ENCODE measurements at places on chromosomes 16 and 17.

- peak; percentile 37 for DNase-seq
Measured at GRCh38 chr16:85718682-85719081, 29.9 kb upstream of the GINS2 start.

GRCh38 chr16:51355195-51355594, 204.1 kb upstream of the SALL1 start:
- DNase-seq, result no peak

GRCh38 chr17:48558057-48558830, 13.3 kb upstream of the HOXB2 start:
- no peak for DNase-seq

DNA sequence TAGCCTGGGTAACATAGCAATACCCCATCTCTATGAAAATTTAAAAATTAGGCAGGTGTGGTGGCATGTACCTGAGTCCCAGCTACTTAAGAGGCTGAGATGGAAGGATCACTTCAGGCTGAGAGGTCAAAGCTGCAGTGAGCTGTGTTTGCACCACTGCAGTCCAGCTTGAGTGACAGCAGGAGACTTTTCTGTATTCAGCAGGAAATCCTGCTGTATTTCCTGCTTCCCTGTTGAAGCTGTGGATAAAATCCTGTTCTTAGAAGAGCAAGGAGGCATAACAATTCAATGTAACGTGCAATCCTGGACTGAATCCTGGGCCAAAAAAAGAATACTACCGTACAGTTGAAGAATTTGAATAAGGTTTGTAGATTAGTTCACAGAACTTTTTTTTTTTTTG, 62.2 kb downstream of the FBXL20 start:
- no peak for DNase-seq

- DNase-seq, result no peak
Measured at GRCh38 chr17:67125924-67126323, 81.6 kb downstream of the CACNG1 start.

- no peak for DNase-seq
Measured at GRCh38 chr17:80431246-80432195, 16.6 kb downstream of the ENDOV start.

GRCh38 chr16:50244504-50245416, 21.6 kb upstream of the ADCY7 start:
- no peak for DNase-seq

GRCh38 chr16:4016005-4016352, 100.3 kb downstream of the ADCY9 start:
- DNase-seq, result no peak

DNA sequence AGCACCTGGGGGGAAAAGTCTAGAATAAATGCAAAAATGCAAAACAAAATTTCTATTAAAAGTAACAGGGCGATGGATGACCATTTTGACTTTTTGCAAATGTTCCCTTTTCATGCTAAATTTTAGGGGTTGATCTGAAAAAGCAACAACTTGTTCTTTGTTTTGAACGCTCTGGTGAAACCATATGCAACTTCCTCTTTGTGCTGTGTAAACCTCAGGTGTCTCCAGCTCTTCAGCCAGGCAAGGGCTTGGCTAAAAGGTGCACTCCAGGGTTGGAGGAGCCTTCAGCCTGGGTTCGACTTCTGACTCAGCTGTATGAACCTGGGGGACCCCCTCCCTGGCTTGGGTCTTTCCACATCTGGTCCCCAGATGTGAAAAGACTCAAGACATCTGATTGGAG, 9.5 kb downstream of the IRF8 start:
- DNase-seq, result no peak

- no peak for DNase-seq
Measured at GRCh38 chr16:53202398-53202797, 147.6 kb downstream of the CHD9 start.

DNA sequence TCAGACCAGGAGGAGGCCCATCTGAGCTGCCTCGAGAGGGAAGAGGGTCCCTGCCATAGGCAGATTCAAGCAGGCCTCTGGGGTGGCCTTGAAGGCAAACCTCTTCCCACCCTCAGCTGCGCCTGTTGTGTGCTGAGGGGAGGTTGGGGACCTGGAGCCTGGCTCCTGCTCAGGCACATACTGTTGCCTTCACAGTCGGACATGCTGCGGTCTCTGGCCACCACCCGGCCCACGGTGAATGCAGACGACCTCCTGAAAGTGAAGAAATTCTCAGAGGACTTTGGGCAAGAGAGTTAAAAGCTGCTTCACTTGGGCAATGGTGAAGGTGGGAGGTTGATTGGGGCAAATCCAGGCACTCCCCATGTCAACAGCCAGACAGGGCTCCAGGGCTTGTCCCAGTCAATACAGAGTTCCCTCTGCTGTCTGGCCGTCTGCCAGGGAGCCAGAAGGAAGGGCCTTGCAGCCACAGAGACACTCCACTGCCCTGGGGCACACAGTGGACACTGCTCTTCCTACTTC, 6.3 kb downstream of the PDF start:
- DNase-seq, result no peak

GRCh38 chr17:58980706-58981481, 125.8 kb downstream of the TRIM37 start:
- no peak for DNase-seq

- peak; percentile 87 for DNase-seq
Measured at GRCh38 chr17:17839791-17840707, 3.3 kb upstream of the SREBF1 start.

- DNase-seq, result no peak
Measured at GRCh38 chr17:79214940-79215604, 140.4 kb downstream of the ENGASE start.

DNA sequence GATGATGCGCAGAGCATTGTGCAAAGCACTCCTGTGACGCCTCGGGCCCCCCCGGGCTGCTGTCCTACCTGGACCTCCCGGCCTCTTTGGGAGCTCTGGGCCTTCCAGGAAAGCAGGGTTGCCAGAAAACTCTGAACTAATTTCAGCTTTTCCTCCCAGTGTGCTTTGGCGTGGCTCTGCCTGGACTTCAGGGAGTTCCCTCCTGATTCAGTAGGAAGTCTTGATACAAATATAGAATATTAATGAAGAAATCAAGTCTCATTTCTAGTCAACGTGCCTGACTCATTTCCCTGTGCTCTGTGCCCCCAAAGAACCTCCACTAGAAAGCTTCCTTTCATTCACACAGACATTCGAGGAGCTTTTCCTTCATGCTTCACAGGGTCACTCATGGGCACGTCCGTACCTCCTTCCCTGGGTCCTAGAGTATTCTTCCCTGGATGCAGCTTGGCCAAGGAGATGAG, 84.0 kb upstream of the NOL11 start:
- no peak for DNase-seq

DNA sequence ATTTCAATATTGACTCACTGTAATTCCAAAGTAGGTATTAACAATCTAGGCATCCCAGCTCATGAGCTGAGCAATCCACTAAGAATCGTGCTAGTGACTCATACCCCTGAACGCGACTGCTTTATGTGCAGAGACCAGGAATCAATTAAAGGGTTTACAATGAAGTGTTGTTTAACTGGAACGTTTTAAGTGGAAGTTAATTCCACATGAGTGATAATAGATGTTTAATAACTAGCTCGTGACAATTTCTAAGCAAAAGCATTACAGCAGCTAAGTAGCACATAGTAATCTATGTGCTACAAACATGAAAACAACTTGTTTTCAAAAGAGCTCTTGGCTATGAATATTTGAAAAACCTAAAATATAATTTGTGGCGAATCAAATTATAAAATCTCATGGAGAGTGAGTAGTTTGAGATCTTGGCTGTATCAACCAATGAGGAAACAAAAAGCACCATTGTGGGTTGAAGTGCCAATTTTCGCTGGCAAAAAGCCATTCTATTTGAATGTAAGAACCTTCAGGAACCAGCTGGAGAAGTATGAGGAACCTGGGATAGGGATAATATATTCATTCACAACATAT, 9.4 kb downstream of the GJC1 start:
- no peak for DNase-seq

DNA sequence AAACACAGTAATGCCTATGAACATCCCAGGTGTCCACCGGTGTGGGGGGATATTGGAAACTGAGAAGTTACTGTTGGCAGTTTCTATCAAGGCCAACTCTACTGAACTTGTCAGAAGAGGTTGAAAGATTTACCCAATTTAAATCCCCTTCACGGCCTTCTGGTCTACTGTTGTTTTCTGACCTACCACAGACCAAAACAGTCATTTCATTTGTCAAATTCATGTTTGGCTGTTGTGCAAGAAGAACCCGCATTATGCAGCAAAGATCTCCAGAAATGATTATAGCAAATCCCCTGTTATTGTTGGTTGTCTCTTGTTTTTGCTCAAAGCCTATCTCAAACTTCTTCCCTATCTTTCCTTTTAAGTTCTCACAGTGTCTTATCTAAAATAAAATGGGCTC, 73.1 kb upstream of the MAF start:
- DNase-seq, result no peak

DNA sequence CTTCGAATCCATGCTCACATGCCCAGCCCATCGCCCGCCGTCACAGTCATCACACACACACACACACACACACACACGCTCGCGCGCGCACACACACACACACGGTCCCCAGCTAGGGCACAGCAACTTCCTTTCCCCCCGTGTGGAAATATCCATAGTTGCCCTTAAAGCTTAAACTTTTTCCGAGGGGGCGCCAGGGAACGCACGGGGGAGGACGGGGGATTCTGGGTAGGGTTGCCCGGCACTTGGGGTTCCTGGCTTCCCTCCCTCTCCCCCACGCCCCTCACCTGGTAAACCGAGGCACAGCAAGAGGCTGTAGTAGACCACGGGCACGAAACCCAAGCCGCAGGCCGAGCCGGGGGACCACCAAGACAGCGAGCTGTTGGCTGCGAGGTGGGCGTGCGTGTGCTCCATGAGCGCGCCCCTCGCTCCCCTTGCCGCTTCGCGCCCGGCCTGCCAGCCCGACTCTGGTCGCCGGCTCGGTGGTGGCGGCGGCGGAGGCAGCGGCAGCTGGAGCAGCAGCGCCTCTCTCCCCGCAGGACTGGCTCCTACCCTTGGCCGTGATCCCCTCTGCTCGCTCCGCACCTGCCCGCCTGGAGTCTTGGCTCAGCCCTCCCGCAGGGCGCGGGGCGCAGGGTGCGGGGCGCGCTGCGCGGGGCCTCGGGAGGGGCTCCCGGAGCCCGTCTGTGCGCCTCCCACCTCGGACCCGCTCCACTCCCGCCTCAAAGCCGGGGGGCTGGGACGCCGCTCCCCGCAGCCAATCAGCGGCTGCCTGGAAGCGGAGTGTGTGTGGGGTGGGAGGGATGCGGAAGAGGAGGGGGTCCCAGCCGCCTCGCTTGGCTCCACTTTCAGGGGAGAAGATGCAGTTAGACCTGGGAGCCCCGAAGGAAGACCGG, at the start of gene GPR139:
GPR139 (minus strand) TSS at position 688 of the 896 bp plus-strand sequence; CDS start at position 414, 274 bp downstream.
- no peak for DNase-seq

DNA sequence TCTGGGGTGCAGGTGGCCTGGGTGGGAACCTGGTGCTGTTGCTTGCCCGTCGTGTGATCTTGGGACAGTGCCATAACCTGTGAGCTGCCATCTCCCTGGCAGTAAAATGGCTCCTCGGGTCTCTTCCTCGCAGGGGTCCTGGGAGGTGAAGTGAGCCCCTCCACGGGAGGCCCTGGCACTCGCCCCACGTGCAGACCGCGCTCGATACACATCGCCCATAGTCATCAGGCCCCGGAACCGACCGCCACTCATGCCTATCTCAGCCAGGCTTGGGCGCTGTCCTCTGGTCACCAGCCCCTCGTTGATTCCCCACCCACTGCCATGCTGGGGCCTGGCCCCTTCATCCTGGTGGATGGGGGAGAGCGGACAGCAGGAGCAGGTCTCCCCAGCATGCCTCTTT, 21.5 kb upstream of the OSGIN1 start:
- no peak for DNase-seq

GRCh38 chr17:15480204-15480603, 12.8 kb upstream of the CDRT4 start:
- DNase-seq, result no peak

DNA sequence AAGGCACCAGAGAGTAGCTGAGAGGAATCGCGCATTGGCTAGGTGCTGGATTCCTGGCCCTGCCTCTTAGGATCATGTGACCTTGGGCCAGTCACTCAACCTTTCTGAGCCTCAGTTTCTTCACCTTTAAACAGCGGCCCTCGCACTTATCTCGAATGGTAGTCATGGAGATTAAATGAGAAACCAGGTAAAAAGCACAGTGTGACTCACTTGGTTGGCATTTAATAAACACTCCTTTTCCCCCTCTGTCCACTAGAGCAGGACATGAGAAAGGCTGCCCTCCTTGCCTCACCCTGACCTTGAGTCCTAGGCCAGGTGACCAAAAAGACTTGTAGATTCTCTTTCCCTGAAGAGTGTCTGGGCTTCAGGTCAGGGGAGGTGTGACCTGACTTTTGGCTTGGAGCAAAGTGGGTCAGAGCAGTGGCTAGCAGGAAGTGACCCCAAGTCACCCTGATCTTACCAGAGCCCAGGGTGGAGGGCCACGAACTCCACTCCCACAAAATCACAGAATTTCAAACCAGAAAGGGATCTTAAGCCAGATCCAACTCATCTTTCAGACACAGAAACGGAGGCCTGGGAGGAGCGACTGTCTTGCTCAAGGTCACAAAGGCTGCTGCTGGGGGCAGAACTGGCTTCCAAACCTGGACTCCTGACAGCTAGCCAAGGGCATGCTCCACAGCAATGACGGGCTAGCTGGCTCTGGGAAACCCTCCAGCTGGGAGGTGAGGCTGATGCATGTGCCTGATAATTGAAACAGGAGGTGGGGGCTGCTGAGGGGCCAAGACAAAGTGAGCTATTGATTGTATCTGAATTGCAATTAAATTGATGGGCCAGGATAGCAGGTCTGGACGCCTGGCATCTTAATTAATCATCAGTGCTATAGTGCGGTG, 65.2 kb downstream of the PIPOX start:
- DNase-seq, result no peak

DNA sequence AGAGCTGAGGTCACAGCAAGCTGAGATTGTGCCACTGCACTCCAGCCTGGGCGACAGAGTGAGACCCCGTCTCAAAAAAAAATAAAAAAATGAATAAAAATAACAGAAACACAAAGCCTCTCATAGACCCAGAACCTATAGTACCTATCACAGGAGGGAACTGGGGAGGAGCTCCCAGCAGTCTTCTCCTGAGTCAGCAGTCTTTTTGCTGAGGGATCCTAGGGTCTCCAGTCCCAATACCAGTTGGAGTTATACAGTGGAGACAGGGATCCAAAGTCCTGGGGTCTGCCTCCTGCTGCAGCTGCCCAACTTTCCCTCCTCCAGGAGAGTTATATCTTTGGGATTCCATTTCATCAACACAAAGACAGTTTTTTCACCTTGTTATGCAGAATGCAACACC, 3.7 kb upstream of the TMUB2 start:
- DNase-seq, result no peak

DNA sequence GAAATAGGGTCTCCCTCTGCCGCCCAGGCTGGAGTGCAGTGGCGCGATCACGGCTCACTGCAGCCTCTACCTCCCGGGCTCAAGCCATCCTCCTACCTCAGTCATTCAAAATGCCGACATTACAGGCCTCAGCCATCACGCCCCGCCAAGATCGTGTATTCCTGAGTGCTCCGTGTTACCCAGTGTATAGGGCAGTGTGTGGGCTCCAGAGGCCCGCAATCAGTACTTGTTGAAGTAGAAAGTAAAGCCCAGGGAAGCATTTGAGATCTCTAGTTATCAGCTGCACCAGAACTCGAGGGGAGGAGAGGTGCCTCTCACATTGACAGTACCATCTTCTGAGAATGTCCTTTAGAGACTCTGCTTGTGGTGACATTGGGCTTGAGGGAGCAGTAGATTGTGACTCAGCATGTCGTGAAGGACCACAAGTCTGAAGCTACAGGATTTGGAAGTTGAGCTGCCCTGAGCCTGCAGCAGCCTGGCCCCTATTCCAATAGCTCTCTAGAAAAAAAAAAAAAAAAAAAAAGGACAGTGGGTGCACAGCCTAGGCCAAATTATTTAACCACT, 1.1 kb upstream of the PRPSAP1 start:
- no peak for DNase-seq

GRCh38 chr17:39122991-39123390, 28.4 kb downstream of the PLXDC1 start:
- no peak for DNase-seq
